Mammary microvascular endothelial cell (primary cell): ENCODE measurements at places on chromosomes 6 and 20. TPM values are rescaled to one million over a fixed set of nuclear protein-coding genes. Genes with fewer than 3 reads are reported as not detected.

The FAM217A gene
- not detected in 2 replicates for total RNA-seq

The ELOVL2 gene
- 0.05 TPM in 1 of 2 replicates, not detected in the other for total RNA-seq

The COL11A2 gene
- 0.07 and 0.15 TPM in 2 replicates for total RNA-seq

The EYS gene
- total RNA-seq = not detected in 2 replicates

The GTSF1L gene
- total RNA-seq = not detected in 2 replicates

The SAMD5 gene
- 0.44 and 1.00 TPM in 2 replicates for total RNA-seq

The NOX3 gene
- total RNA-seq = not detected in 2 replicates

The DZANK1 gene
- total RNA-seq = 0.20 and 0.69 TPM in 2 replicates

The MOXD1 gene
- 0.05 and 0.07 TPM in 2 replicates for total RNA-seq

The SNAP25 gene
- total RNA-seq = 0.20 and 0.73 TPM in 2 replicates

The NRSN1 gene
- not detected in 2 replicates for total RNA-seq

The GINS1 gene
- 21.6 and 23.1 TPM in 2 replicates for total RNA-seq

The PKHD1 gene
- total RNA-seq = not detected in 2 replicates

The SAMD3 gene
- total RNA-seq = not detected in 2 replicates

The DSP gene
- 4.6 and 4.7 TPM in 2 replicates for total RNA-seq

The CLVS2 gene
- total RNA-seq = not detected in 2 replicates
